ENCODE measurements at places on chromosomes 4 and X. TPM values are rescaled to one million over a fixed set of nuclear protein-coding genes. Genes with fewer than 3 reads are reported as not detected.

GRCh38 chr4:167233685-167234315 is 494 bp downstream of the SPOCK3 start:
- no peaks in the 10 kb centered on the region for H3K4me1 ChIP-seq
- H3K36me3 ChIP-seq = no peaks in the 10 kb centered on the region
- H3K27me3 ChIP-seq = no peaks in the 10 kb centered on the region
- H3K27ac ChIP-seq = no peak overlapping the region

TCEAL7 gene
- not detected for total RNA-seq

DNA sequence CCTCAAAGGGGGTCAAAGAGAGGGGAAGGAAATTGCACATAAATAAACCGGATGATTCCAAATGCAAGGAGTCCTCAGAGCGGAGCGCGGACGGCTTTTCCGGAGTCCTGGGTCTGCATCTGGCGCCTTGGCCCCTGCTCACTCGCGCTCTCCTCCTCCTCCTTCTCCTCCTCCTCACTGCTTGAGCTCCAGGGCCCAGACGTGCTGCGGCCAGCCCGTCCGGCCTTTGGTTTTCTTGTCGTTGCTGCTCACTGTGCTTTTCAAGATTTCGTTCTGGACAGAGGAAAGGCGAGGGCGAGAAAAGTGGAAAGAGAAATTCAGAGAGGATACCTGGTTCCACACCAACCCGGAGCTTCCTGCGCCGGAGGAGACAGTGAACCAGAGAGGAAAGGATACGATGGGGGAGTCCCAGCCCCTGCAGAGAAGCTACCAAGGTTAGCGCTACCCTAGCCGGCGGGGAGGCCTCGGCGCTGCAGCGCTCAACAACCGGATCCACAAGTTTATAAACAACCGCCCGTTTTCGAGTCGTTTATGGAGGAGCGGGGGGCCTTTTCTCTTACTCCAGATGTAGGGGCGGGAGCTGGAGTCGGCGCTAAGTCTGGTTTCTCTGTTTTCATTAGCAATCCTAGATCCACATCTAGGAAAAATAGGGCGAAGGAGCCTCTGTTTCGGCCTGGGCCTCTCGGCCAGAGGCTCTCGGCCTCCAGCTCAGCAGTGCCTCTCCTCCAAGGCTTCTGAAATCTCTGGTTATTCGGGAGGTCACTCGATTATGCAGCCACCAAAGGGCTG is 2.7 kb downstream of the HAND2 start:
- H3K4me3 ChIP-seq = no peak overlapping the region
- H3K27ac ChIP-seq = no peak overlapping the region
- DNase-seq = no peak
- no peaks in the 10 kb centered on the region for H3K36me3 ChIP-seq
- H3K27me3 ChIP-seq = peaks cover 78% of the 10 kb centered on the region
- H3K4me1 ChIP-seq = no peaks in the 10 kb centered on the region

MID1 gene
- 1.2 TPM for total RNA-seq

FGD1 gene
- 0.62 TPM for total RNA-seq

- no peak overlapping the region for H3K4me3 ChIP-seq
- H3K36me3 ChIP-seq = no peaks in the 10 kb centered on the region
- no peak overlapping the region for H3K27ac ChIP-seq
- H3K27me3 ChIP-seq = peaks cover 6% of the 10 kb centered on the region
Measured at GRCh38 chr4:8045909-8046308, 106.2 kb upstream of the AFAP1 start.

- DNase-seq = no peak
- H3K36me3 ChIP-seq = no peaks in the 10 kb centered on the region
- peaks cover 46% of the 10 kb centered on the region for H3K4me1 ChIP-seq
- H3K27me3 ChIP-seq = no peaks in the 10 kb centered on the region
- H3K4me3 ChIP-seq = no peak overlapping the region
Measured at GRCh38 chr4:78019414-78019813, 37.7 kb upstream of the FRAS1 start.

PCDH11X gene
- total RNA-seq = not detected

DNA sequence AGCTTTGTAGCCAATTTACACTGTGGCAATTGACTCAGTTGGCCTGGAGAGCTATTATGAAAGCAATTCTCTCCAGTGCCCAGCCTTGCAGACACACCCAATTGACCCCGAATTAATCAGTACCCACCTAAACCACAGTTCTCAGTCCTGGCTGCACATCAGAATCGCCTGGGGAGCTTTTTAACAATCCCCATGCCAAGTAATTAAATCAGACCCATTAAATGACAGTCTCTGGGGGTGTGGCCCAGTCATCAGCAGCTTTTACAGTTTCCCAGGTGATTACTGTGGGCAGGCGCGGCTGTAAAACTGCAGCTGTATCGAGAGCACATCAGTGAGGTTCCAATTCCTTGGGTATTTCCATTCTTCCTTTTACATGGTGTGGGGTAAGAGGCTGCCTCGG is 460.9 kb upstream of the FAT1 start:
- no peak overlapping the region for H3K4me3 ChIP-seq
- no peaks in the 10 kb centered on the region for H3K36me3 ChIP-seq
- 0 out of 2 replicates have a peak, but pooled peaks cover 1% of the 10 kb centered on the region for H3K27me3 ChIP-seq
- no peak for DNase-seq
- peaks cover 10% of the 10 kb centered on the region for H3K4me1 ChIP-seq
- H3K27ac ChIP-seq = no peak overlapping the region

DNA sequence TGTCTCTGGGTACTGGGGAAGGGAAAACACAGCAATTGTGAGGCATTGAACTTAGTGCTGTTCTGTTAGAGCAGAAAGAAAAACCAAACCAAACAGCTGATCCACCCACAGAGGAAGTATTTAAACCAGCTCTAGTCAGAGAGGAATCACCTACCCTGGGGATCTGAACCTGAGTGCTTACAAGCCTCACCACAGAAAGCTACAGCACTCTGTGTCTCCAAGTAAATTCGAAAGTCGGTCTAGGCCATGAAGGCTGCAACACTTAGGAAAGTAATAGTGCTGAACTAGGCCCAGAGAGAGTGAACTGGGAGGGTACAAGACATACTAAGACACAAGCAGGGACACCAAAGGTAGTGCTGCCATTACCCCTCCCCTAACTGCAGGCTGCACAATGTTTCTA is 142.2 kb upstream of the CXorf51A start:
- no peak overlapping the region for H3K4me3 ChIP-seq
- no peaks in the 10 kb centered on the region for H3K4me1 ChIP-seq
- DNase-seq = no peak
- H3K27ac ChIP-seq = no peak overlapping the region

- H3K4me1 ChIP-seq = no peaks in the 10 kb centered on the region
- no peaks in the 10 kb centered on the region for H3K27me3 ChIP-seq
- H3K36me3 ChIP-seq = peaks cover 2% of the 10 kb centered on the region
- no peak overlapping the region for H3K4me3 ChIP-seq
- H3K27ac ChIP-seq = no peak overlapping the region
Measured at GRCh38 chr4:39932776-39933402, 44.8 kb downstream of the PDS5A start.

DNA sequence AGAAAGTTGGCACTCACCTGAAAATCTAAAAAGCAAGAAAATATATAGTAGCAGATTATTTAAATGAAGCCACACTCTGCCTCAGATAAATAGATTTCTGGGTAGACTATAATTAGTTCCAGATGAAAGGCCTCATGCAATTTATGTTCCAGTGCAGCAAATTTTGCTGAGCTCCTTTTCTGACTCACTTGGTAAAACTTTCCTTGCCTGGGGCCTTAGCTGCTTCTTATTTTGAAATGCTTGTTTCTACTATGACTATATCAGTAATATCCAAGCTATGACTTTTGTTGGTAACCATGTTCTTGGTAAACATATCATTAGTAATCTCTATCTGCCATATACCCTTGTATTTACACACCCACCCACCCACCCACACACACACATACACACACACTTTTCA is 961.8 kb downstream of the SH3BGRL start:
- no peaks in the 10 kb centered on the region for H3K27me3 ChIP-seq
- DNase-seq = no peak
- H3K36me3 ChIP-seq = no peaks in the 10 kb centered on the region

DNA sequence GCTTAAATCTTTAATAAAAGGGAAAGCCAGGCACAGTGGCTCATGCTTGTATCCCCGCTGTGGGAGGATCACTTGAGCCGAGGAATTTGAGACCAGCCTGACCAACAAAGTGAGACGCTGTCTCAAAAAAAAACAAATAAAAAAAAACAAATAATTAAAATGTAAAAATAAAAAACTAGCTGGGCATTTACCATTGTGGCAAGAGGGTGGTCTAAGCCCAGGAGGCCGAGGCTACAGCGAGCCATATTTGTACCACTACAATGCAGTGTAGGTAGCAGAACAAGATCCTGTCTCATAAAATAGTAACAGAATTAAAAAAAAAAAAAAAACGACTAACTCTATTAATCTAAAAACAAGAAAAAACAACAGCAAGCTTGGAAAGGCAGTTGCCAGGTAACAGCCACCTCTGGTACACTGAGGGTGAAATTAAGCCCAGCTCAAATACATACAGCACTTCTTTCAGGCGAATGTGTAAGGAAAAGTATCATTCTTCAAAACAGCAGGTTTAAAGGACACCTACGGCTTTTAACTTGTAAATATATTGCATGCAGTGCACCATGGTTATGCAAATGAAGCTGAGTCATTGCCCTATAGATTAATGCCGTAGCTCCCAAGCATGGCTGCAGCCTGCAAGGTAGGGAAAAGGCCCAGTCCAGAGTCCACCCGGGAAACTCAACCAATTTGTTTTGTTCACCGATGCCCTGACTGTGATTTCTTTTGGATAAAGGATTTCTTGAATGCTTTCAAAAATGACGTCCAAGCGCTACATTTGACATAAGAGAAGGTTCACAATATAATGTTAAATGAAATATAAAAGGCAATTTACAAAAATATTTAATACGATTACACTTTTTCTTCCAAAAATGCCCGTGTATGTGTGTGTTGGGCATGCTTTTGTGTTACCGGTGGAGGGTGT is 14.5 kb upstream of the TXLNG start:
- H3K4me3 ChIP-seq = peak overlapping the region; percentile 40
- peak overlapping the region; percentile 100 for H3K27ac ChIP-seq
- H3K4me1 ChIP-seq = 0 out of 2 replicates have a peak, but pooled peaks cover 12% of the 10 kb centered on the region
- H3K27me3 ChIP-seq = no peaks in the 10 kb centered on the region
- DNase-seq = peak; percentile 86

DNA sequence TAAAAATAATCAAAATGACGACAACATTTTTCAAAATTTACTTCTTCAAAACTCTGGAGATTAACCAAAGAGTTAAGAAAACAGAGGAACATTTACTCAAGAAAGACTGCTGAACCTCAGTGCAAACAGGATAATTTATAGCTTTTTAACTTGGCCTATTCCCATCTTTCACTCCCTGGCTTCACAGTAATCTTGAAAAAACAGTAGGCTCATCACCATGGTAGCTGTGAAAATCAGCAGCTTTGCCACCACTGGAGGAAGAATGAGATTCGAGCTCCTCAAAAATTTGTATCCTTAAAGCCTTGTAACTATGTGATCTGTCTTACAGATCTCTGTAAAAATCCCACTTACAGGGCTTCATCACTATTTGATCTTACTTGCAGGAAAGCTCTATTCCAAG is 447.7 kb upstream of the CTSO start:
- DNase-seq = no peak
- no peaks in the 10 kb centered on the region for H3K36me3 ChIP-seq
- H3K27me3 ChIP-seq = no peaks in the 10 kb centered on the region
- no peak overlapping the region for H3K4me3 ChIP-seq

- H3K27ac ChIP-seq = no peak overlapping the region
- DNase-seq = no peak
- H3K36me3 ChIP-seq = no peaks in the 10 kb centered on the region
- no peak overlapping the region for H3K4me3 ChIP-seq
- no peaks in the 10 kb centered on the region for H3K27me3 ChIP-seq
- H3K4me1 ChIP-seq = no peaks in the 10 kb centered on the region
Measured at GRCh38 chr4:81207828-81208227, 7.2 kb downstream of the PRKG2 start.

VCX3B gene
- total RNA-seq = not detected

GRCh38 chr4:7075962-7076695 is 8.3 kb upstream of the GRPEL1 start:
- DNase-seq = peak; percentile 52
- no peaks in the 10 kb centered on the region for H3K36me3 ChIP-seq
- peaks cover 42% of the 10 kb centered on the region for H3K4me1 ChIP-seq
- peak overlapping the region; percentile 36 for H3K4me3 ChIP-seq
- no peaks in the 10 kb centered on the region for H3K27me3 ChIP-seq
- no peak overlapping the region for H3K27ac ChIP-seq

RAB40AL gene
- total RNA-seq = 0.40 TPM

GRCh38 chr4:74056858-74057562 is 18.5 kb upstream of the CXCL3 start:
- H3K27me3 ChIP-seq = no peaks in the 10 kb centered on the region
- H3K27ac ChIP-seq = no peak overlapping the region
- no peak overlapping the region for H3K4me3 ChIP-seq

- no peak overlapping the region for H3K27ac ChIP-seq
- no peak overlapping the region for H3K4me3 ChIP-seq
- DNase-seq = peak; percentile 4
- H3K27me3 ChIP-seq = no peaks in the 10 kb centered on the region
- no peaks in the 10 kb centered on the region for H3K4me1 ChIP-seq
Measured at GRCh38 chrX:40496728-40497127, 84.0 kb upstream of the ATP6AP2 start.

DNA sequence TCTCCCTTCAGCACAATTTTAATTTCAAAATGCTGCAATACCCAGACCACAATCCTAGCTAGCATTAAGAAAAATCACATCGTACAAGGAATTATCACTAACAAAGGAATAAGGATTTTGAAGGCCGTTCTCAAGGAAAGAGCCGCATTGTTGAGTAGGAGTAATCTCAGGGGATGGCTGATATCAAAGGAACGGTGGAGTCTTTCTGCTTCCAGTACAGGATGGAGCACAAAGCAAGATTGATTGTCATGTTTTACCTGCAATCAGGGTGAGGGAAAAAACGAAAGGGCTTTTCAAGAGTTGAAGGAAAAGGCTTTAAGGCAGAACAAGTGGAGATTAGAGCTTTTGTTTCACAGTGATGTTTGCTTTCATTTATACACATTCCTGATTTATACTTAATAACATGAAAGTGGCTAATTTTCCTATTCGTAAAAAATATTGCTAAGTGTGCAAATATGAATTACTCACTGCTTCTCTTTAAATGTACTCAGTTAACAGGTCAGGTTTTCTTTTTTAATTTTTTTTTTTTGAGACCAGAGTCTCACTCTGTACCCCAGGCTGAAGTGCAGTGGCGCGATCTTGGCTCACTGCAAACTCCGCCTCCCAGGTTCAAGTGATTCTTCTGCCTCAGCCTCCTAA is 207.0 kb downstream of the TRIML1 start:
- no peaks in the 10 kb centered on the region for H3K36me3 ChIP-seq
- no peak overlapping the region for H3K4me3 ChIP-seq
- H3K4me1 ChIP-seq = no peaks in the 10 kb centered on the region
- no peak for DNase-seq

DNA sequence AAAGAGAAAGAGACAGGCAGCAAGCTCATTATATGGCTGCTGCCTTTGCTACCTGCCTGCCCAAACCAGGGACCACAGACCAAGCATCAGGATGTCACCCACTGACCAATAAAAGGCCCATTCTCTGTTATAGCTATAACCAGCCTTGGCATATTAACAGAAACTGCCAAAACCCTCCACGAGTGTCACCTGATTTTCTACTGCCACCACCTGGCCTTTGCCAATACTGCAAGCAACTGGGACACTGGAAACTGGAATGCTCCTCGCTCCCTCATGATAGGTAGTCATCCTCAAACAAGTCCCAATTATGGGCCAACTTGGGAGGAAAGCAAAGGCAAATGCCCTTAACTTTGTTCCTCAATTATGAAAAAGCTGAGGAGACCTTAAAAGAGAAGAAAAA is 76.0 kb downstream of the SPIN4 start:
- H3K36me3 ChIP-seq = no peaks in the 10 kb centered on the region
- DNase-seq = peak; percentile 4
- no peaks in the 10 kb centered on the region for H3K4me1 ChIP-seq
- no peak overlapping the region for H3K4me3 ChIP-seq

- H3K4me1 ChIP-seq = no peaks in the 10 kb centered on the region
- H3K27ac ChIP-seq = no peak overlapping the region
- H3K36me3 ChIP-seq = no peaks in the 10 kb centered on the region
- DNase-seq = no peak
- no peaks in the 10 kb centered on the region for H3K27me3 ChIP-seq
Measured at GRCh38 chr4:15188605-15189539, 186.6 kb downstream of the CPEB2 start.

STBD1 gene
- 4.3 TPM for total RNA-seq

All from HepG2 (cell line).